ENCODE measurements at places on chromosomes 6 and 20.

GRCh38 chr6:74199215-74199915 is 503.4 kb downstream of the CD109 start:
- DNase-seq, result no peak

GRCh38 chr20:57298457-57298856 is 31.1 kb upstream of the SPO11 start:
- DNase-seq, result no peak

- DNase-seq, result no peak
These were observed 441.7 kb upstream of the RNF217 start for GRCh38 chr6:124520514-124520913.

DNA sequence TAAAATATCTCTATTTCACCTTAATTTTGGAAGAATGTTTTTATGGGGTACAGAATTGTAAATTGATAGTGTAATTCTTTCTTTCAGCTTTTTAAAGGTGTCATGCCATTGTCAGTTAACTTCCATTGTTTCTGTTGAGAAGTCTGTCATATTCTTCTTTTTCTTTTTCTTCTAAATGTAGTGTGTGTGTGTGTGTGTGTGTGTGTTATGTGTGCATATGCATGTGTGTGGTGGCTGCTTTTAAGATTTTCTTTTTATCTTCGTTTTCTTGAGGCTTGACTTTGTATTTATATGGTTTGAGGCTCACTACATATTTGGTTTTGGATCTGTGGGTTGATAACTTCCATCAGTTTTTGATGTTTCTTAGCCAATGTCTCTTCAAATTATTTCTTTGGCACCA is 176.5 kb downstream of the OGFRL1 start:
- DNase-seq, result no peak

- no peak for DNase-seq
These were observed 54.3 kb downstream of the SLC22A23 start for GRCh38 chr6:3402310-3403237.

GRCh38 chr6:32391505-32391904 is 15.5 kb downstream of the BTNL2 start:
- DNase-seq, result no peak

DNA sequence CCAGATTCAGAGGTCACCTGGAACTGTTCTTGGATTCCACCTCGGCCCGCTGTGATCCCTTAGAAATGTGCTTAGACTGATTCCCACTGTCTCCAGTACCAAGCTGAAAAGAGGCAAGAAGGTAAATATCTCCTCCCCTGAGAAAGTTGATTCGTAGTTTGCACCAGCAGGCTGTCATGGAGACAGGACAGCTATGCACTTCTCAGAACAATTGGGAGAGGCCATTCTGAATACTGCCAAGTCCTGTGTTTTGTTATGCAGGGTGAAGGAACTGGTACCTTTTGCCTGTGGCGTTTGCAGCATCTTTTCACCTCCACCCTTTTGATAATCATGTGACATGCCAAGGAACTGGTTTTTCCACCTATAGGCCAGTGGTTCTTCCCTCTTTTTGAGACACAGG is 58.2 kb upstream of the RNGTT start:
- DNase-seq, result no peak

DNA sequence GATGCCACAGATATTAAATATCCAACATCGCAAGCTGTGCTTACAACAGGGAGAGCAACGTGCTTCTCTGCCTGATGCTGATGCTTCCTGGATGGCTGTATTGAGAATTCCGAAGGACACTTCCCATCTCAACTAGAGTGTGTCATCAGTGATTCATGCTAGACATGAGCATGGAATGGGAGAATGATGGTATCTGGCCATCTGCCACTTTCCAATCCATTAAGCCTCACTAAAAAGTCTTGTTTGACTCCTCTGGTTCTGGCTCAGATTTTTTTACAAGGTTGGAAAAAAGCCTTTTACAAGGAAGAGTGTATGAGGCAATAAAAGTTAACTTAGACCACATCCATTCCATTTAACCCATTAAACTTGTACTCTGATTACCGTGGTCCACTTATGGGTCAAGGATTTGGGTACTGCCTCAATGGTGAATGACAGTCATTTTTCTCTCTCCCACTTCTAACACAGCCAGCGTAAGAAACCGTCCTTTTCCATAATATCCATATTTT is 265.3 kb downstream of the UST start:
- DNase-seq, result no peak

GRCh38 chr20:21386111-21386510 is 11.2 kb downstream of the NKX2-4 start:
- DNase-seq, result no peak
